ENCODE measurements at places on chromosomes 13 and 19.

DNA sequence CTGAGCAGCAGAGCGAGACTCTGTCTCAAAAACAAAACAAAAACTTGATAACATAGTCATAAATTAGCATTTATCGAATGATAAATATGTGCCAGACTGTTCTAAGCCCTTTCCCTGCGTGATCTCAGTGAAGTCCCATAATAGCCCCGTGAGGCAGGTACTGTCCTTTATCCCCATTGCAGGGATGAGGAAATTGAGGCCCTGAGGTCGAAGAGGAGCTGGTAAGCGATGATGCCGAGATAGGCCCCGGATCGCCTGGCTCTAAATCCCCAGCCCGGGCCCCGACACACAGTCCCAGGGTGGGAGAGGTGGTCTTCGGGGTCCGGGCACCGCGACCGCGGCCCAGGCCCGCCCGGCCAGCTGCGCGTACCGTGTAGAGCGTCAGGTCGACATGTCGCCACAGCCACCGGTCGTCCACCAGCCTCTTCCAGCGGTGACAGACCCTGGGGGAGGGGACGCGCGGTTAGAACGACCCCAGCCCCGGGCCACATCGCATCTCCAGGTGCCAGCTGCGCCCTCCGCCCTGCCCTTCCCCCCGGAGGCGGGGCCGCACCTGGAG lies 625 bp downstream of the FBXL12 start:
- no peak for DNase-seq

- no peak for DNase-seq
These were observed 32.7 kb upstream of the GPR183 start for GRCh38 chr13:99339736-99340397.

DNA sequence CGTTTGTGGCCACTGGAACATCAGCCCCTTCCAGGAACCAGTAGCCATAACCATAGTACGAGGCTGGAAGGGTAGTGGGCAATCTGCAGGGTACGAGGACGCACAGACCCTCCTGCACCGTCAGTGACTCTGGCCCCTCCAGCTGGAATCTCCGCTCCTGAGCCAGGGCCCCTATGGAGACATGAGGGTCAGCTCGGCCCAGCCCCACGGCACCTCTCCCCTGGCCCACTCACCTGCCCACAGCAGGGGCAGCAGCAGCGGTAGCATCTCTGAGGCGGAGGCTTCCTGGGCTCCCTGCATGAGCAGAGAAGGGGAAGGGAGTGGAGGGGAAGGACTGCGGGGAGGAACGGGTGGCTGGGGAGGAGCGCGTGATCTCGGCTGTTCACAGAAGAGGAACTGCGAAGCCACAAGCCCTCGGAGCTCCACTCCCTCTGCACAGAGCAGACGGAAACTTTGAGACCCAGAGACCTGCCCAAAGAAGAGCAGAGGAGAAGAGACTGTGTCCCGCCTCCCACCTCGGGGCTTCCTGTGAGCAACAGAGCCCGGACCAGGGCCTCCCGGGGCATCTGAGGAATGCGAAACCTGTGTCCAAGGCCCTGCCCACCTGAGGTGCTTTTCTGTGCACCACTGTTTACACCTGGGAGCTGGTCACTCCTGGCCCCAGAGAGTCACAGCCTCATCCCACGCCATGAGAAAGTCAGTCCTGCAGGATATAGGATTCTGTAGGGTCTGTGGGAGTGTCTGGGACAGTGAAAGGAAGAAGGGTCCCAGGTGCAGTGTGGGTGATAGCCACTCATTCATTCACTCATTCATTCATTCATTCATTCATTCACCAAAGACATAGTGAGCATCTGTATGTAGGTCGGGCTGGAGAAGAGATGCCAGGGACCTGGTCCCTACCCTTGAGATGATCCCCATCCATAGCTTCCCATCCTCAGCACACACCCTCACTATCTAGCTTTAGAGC lies at the start of gene SIGLEC6:
Gene SIGLEC6, minus strand, starts transcription at position 322 of the 967 bp plus-strand sequence. Its CDS starts 22 bp downstream, at position 300.
- no peak for DNase-seq

GRCh38 chr13:35744566-35745178 lies 268.2 kb upstream of the MAB21L1 start:
- no peak for DNase-seq

DNA sequence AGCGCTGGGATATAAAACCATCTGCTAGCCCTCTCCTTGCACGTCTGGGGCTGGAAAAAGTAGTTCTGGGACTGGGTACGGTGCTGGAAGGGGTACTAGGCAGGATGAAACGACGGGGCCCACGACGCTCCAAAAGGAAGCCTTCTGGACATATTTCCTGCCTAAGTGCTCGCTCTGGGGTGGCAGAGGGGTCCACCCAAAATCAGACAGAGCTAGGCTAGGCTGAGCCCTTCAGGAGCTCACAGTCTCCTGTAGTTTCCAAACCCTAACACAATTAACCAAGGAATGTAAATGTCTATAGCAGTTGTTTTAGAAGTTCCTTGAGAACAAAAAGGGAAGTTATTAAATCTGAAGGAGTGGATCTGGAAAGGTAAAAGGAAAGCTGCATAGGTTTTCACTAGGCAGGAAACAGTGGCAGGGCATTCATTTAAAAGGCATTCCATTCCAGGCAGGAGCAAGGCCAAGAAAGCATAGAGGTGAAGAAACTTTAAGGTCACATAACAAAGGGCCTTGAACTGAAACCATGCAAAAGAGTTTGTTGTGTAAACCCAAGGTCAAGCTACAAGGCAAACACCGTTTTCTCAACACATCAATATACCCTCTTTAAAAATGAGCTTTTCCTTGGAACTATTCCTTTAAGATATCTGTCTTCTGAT lies 634 bp upstream of the DIAPH3 start:
- peak; percentile 11 for DNase-seq

- DNase-seq = no peak
These were observed at the start of gene GRIN3B for GRCh38 chr19:1000095-1000494. Gene GRIN3B, plus strand, starts transcription at chr19:1000419. Its CDS starts 19 bp downstream, at chr19:1000438.

GRCh38 chr19:34985249-34986022 lies 14.7 kb upstream of the GRAMD1A start:
- no peak for DNase-seq

GRCh38 chr13:24652359-24652758 lies 27.8 kb upstream of the ATP12A start:
- no peak for DNase-seq

- DNase-seq = no peak
These were observed 11.9 kb upstream of the NAPA start for GRCh38 chr19:47526798-47527197.

DNA sequence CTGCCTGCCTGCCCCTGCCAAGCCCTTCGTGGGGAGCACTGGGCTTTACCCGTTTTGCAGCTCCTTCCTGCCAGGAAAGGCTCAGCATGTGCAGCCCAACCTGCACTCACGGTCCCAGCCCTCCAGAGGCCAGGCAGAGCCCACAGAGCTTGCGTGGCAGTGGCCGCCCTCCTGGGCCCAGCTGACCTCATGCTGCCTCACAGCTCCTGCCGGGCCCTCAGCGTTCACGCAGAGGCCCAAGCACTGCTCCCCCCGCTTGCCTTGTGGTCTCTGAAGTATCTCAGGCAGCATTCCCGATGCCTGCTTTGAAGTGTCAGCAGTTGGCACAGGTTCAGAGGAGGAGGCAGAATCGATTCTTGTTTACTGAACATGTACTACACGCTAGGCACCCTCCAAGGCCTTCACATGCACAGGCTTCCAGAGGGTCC lies 32.5 kb downstream of the CAPN12 start:
- DNase-seq = peak; percentile 88

GRCh38 chr19:7505682-7506384 lies 10.1 kb upstream of the ZNF358 start:
- peak; percentile 26 for DNase-seq

GRCh38 chr19:8110931-8111330 lies 38.5 kb downstream of the FBN3 start:
- DNase-seq = no peak

- DNase-seq = peak; percentile 98
These were observed 32.8 kb downstream of the ATP11A start for GRCh38 chr13:112722433-112723263.

- DNase-seq = peak; percentile 51
These were observed 1.8 kb downstream of the VASP start for GRCh38 chr19:45508861-45509691.

DNA sequence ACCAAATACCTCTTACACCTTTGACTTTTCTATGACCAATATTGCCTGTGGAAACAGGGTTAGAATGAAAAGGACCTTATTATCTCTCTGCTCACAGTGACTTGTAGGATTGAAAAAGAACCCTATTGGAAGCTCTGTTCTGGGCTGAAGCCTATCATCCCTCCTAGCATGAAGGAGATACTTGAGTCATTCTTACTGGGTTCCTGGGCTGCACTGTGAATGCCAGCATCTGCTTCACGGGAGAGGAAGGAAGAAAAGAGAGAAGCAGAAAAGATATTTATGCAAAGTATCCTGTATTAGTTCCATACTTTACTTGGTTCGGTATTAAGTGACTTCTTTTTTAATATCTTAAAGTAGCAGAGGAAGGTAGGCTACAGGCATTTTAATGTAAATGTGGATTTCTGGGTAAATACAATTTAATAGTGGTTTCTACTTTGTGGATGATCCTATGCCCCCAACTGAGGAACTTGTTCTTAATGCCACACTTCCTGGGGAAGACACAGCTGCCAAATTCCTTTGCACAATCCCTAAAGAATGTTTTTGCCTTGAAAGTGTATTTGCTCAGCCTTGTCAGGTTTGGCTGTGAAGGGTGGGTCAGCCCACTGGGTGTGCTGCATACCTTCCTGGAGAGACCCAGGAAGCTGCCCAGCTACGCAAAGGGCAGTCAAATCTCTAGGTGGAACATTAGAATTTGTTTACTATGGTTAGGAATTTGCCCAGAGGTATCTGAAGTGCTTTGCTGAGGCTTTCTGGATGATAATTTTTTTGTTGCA lies 13.7 kb upstream of the SCEL start:
- DNase-seq = peak; percentile 32

- DNase-seq = no peak
These were observed 188.7 kb downstream of the TM9SF2 start for GRCh38 chr13:99689955-99690354.

GRCh38 chr13:71285700-71286099 lies 581.3 kb downstream of the DACH1 start:
- DNase-seq = no peak

DNA sequence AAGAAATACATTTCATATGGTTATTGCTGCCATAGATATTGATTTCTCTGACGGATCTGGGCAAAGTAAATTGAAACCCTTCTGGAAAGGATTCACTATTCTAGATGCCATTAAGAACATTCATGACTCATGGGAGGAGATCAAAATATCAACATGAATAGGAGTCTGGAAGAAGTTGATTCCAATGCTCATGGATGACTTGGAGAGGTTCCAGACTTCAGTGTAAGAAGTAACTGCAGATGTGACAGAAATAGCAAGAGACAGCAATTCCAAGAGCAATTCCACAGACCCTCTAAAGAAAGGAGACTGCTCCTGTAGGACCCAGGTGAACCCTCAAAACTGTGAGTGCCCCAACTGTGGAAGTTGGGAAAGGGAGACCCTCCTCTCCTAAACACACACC lies 30.9 kb upstream of the KCTD12 start:
- no peak for DNase-seq

- DNase-seq = no peak
These were observed 16.6 kb upstream of the ATP12A start for GRCh38 chr13:24663586-24663985.

Measured in A172 (cell line).